ENCODE measurements at places on chromosomes 6 and 20.

DNA sequence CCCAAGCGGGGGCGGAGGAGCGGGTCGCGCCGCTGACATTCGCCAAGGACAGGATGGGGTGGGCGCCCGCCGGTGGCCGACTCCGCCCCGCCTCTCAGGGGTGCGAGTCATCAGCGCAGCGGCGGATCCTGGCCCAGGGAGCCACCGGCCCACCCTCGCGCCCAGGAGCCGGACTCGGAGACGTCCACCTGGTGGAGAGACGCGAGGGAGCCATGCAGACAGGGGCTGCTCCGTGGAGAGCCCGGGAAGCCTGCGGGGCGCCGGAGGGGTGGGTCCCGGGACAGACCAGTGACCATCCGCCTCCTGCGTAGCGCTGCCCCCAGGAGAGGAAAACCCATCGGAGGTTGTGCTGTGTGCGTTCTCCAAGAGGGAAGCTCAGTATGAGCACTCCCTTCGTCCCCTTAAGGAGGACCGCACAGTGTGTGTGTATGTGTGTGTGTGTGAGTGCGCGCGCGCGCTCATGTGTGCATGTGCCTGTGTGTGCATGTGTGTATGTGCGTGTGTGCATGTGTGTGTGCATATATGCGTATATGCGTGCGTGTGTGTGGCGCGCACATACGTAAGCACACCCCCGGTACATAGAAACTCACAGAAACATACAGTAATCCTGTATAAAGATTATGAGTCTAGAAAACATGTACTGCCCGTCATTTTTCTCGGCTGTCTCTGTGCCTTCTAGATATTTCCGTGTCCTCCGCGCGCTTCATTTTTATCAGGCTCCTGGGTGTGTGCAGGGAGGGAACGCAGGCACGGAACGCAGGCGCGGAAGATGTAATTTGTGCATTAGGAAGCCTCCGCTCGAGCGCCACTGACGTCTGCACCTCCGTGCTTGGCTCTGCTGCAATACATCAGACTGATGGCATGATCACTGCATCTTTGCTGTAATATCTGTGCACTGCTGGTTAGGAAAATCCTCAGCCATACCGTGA, 158.9 kb downstream of the TBXT start:
- DNase-seq: no peak

- peak; percentile 82 for DNase-seq
These were observed 5.4 kb upstream of the TUBB2A start for GRCh38 chr6:3162565-3163247.

- no peak for DNase-seq
These were observed 105.2 kb upstream of the ASF1A start for GRCh38 chr6:118788702-118789101.

- DNase-seq: no peak
These were observed 78.1 kb upstream of the EZR start for GRCh38 chr6:158897236-158897635.

DNA sequence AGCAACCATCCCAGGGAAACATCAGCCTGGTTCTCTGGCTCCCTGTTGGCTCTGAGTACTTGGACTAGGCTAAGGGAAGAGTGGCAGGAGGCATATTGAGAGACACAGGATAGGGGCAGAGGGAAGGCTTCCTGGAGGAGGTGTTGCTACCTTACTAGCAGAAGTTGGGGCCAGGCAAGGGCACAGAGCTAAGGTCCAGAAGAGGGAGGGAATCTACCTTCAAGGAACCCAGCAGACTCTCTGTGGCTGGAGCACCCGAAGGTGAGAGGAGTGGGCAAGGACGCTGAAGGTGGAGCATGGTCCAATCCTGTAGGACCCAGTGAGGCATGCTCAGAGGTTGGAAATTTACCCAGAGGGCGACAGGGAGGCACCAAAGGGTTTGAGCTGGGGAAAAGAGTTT, 191.9 kb downstream of the TFAP2C start:
- no peak for DNase-seq

DNA sequence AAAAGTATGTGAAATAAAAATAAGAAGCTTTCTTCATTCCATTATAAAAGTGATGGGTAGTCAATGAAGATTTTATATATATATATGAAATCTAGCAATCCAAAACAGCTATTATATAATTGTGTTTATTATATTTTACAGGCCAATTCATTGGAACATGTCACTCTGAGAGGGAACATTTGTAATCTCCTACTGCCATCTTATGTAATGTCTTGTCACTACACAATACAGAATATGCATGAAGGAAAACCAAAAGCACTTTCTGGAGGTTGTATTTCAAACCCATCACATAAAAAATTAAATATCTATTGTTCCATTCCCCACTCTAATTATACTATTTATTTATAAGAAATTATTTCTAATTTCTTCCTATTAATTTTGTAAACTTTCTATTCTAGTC, 31.5 kb upstream of the IRAK1BP1 start:
- DNase-seq: no peak

DNA sequence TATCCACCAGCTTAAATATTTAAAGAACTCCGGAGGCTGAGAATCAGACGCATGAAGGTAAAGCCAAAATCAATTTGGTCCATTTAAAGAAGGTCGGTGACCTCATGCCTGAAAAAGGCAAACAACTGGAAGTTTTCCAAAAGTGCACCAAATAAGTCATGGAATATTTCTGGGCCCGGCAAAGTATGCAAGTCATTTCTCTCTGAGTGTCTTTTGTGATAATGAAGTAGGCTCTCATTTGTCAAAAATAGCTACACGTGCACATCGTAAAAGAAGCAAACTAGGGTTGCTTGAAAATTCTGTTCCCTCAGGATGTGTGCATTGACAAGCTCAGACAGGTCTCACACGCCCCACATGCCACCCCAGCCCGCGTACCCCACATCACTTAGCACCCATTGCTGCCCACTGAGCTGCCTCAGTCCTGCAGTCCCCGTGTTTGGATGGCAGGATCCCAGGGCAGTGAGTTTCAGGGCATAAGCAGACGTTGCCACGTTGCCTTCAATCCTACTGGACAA, 20.5 kb upstream of the PYGB start:
- no peak for DNase-seq

GRCh38 chr20:25030649-25031207, 27.2 kb downstream of the ACSS1 start:
- DNase-seq: no peak

DNA sequence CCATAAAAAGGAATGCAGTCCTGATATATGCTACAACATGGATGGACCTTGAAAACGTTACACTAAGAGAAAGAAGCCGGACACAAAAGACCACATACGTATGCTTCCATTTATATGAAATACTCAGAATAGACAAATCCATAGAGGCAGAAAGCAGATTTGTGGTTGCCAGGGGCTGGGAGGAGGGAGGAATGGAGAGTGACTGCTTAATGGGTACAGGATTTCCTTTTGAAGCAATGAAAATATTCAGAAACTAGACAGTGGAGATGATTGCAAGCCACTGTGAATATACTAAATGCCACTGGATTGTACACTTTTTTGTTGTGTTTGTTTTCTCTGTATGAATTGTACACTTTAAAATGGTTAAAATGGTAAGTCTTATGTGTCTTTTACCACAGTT, 29.4 kb upstream of the CDKN1A start:
- DNase-seq: no peak

GRCh38 chr6:81381382-81381916, 371.0 kb downstream of the TENT5A start:
- no peak for DNase-seq

GRCh38 chr20:43820731-43821330, 93.8 kb upstream of the TOX2 start:
- no peak for DNase-seq

GRCh38 chr20:12927489-12927888, 81.3 kb upstream of the SPTLC3 start:
- no peak for DNase-seq

DNA sequence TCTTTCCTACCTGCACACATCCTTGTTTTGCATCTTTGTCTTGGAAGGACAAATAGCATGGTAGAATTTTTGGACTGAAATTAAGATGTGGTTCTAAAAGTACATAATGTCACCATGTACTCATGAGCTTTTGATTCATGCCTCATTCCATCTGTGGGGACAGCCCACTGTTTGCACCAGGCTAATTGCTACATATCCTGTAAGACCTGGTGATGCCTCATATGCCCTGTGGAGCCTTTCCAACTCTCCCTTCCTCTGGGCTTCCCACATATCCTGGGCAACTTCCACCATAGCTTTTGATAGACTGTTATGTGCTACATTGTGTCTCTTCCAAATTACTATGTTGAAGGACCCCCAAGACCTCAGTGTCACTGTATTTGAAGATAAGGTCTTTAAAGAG, 213.6 kb upstream of the PREP start:
- no peak for DNase-seq

DNA sequence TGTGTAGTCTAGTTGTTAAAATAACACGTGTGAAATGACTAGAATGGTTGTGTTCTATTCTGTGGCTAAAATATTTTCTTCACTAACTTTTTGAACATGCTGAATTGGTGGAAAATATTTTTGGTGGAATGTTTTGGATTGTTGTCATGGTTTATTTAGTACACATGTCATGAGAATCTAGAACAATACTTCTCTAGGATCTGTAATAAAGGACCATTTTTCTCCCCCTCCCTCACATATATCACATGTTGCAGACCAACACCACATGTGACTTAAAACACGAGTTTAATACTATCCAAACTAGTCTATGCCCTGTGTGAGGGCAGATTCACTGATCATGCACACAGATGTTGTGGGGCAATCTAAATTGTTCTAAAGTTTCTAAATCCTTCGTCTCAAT, 29.2 kb downstream of the FIG4 start:
- DNase-seq: no peak

- DNase-seq: no peak
These were observed 16.8 kb downstream of the SFT2D1 start for GRCh38 chr6:166325383-166326042.

DNA sequence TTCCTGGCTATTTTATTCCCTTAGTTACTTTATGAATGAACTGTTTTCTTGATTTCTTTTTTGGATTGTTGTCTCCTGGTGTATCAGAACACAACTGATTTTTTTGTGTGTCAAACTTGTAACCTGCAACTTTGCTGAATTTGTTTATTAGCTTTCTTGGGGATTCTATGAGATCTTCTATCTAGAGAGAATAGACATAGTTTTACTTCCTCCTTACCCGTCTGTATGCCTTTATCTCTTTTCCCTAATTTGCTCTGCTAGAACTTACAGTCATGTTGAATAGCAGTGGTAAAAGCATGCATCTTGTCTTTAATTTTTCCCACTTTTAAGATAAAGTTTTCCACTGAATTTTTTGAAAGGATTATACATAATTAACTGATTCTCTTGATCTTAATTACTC, 13.2 kb downstream of the RNF146 start:
- DNase-seq: no peak

GRCh38 chr20:9306521-9306920, 207.9 kb upstream of the LAMP5 start:
- DNase-seq: no peak

DNA sequence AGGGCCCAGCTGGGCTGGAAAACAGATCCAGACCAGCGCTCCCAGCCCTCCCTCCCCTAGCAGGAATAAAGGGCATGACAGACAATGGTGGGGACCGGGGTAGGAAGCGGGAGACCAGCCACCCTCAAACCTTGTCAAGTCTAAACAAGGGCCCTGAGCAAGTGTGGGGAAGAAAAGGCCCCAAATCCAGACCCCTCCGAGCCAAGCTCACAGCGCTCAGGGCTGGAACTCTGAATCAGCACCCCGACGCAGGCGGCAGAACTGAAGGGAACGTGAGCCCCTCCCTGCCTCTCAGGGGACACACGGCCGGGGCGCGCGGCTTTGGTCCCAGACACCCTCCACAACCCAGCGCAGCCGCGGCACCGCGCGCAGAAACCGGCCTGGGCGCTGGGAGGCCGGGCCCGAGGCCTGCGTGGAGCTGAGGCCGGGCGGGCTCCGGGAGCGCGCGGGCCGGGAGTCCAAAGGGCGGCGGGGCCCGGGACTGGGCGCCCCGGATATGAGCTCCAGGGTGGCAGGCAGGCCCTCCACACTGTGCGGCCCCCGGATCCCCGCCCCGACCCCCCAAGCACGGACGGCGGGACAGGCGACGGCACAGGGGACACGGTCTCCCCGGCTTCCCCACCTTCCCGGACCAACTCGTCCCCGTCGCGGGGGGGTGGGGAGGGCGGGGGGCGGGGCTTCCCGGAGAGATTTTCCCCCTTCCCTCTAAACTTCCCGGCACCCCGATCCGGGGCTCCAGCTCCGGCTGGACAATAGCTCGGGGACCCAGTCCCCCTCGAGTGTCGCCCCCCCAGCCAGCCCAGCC, 641 bp downstream of the TEAD3 start:
- peak; percentile 58 for DNase-seq

- DNase-seq: no peak
These were observed 178.7 kb downstream of the PACRG start for GRCh38 chr6:162906479-162906878.

DNA sequence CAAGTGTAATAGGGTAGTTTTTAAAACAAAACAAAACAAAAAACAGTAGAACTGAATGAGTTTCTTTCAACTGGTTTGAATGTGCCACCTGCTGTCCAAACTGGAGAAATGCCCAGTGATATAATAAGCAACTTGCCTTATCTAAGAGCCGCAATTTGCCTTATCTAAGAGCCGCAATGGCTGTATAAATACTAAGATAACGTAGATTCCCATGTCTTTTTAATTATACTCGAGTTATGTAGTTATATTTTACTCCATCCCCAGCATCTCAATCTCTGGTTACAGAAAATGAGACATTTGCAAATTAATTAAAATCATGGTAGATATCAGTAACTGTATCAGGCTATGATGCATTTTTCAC, 67.2 kb downstream of the RPP40 start:
- no peak for DNase-seq

GRCh38 chr6:26118999-26119398, 31.8 kb downstream of the HFE start:
- DNase-seq: no peak

DNA sequence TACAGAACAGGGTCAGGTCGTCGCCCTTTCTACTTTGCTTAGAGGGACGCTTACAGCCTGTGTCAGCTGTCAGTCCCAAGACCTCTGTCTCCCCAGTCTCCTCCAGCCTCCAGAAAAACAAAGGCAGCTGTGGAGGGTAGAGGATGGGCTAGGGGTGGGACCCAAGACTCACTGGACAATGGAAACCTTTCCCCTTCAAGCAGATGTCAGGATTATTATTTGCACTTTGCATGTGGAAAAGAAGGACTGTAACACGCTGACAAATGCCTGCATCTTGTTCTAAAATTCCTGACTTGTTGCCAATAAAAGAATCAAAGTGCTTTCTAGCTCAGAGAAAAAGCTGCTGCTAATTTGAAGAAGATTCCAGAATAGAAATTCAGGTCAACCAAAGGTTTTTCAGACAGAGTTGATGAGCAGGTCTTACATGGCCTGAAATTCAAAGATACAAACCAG, 58.7 kb downstream of the SNX5 start:
- no peak for DNase-seq
